ENCODE measurements at places on chromosomes 3 and 15.

DNA sequence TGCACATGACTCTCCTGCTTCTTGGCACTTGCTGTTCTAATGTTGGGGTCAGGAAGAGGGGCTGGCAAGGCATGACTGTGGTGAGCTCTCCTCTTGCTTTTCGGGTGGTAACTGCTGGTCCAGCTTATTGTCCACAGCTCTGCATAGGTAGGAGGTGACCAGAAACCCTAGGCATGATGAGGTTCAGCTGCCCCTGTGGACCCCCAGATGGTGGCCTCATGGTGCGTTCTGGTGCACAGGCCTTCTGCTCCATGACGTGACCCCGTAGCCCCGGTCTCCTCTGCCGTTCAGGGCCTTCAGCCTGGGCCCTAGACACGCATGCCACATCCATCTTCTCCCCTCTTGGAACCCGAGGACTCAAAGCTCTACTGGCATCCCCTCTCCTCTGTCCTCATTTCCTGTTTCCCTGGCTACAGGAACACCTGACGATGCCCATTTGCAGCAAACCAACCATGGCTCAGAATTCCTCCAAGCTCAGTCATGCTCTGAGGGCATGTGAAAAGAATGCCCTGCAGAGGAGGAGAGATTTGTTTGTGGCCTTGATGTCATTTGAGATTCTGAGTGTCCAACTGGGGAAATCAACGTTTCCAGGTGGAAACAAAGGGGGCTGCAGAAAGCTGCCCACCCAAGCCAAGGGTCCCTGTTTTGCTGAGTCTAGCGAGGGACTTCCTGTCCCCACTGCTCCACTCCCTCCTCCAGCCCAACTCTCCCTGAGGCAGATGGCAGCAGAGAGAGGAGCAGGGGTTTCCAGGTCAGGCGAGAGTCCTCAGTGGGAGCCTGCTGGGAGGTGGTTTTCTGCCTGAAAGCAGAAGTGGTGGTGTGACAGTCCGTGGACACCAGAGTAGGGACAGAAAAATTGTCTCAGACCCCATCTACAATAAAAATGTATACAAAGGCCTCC is 198.7 kb upstream of the LYSMD4 start:
- DNase-seq: no peak

DNA sequence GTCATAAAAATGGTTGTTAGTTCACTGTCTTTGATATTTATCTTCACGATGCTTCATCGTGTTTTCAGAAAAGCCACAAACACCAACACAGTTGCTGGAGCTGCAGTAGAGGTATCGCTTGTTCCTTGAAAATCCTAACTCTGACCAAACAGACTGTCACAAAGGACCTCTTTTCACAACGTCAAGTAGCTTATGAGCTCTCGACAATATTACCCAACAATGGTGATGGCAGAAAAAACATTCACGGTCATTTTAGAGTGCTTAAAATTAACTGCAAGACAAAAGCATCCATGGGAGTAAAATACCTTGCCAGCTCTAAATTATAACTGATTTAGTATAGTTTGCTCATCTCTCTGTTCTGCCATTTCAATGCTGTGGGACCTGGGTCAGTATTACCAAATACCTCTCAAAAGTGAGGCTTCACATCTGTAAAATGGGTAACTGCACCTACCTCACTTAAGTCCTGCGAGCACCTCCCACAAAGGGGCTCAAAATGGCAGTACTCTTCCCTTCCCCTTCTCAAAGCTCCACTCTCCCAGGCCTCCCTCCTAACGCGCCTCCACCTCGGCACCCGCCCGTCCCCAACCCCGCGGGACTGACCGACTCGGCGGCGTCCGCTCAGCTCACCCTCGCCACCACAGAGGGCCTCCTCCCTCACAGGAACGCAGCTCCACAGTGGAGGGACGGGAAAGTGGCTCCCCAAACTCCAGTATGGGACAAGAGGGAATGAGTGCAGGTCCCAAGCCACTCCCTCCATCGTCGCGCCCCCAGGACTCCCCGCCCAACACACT is 546 bp downstream of the TRIM59 start:
- DNase-seq: no peak

DNA sequence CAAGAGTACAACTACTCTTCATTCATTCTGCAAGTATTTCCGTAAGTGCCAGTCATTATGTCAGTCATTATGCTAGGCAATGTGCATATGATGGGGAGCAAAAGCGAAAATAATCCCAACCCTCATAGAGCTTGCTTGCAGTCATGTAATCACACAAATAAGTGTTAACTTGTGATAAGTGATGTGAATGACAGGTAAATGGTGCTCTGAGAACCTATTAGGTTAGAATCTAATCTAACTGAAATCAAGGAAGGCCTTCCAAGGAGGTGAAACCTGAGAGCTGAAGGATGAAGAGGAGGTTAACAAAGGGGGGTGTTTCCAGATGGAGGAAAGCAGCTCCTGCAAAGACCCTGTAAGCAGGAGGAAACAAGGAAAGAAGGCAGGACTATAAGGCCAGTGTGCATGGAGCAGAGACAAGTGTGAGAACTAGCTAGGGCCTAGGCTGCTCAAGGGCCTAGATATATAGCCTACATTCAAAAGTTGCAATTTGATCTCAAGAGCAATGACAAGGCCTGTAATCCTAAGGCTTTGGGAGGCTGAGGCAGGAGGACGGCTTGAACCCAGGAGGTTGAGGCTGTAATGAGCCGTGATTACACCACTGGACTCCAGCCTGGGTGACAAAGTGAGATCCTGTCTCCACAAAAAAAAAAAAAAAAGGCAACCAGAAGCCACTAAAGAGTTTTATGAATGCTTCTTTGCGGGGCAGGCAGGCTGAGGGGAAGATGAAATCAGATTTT is 5.3 kb downstream of the PTPN9 start:
- no peak for DNase-seq

GRCh38 chr3:134249935-134250716 is 533 bp downstream of the RYK start:
- peak; percentile 41 for DNase-seq

DNA sequence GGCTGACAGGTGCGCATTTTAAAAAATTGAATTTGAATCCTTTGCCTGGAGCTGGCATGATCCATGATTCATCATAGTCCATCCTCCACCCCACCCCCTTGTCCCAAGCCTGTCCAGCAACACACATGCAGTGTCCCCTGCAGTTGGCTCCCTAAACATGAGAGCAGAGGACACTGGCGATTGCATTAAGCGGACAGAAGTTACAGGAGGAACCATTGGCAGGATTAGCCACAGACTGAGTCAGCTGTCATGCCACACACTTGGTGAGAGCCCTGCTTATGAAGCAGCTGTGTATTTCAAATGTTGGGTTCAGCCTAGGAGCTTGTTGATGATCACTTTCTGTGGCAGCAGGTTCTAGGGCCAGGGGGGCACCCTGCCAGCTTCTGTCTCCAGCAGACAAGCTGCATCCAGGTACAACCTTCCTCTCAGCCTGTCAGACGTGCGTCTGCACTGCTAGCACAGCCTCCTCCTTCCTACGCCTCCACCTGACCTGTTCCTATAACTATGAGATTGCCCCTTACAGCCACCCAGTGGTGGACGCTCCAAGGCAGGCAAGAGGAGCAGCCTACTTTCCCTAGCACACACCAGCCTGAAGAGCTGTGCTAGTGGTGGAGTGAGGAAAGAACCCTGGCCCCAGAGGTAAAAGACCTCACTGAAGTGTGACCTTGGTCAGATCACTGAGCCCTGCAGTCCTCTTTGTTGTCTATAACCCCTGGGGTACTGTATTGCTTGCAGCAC is 121.9 kb downstream of the SLCO3A1 start:
- no peak for DNase-seq

DNA sequence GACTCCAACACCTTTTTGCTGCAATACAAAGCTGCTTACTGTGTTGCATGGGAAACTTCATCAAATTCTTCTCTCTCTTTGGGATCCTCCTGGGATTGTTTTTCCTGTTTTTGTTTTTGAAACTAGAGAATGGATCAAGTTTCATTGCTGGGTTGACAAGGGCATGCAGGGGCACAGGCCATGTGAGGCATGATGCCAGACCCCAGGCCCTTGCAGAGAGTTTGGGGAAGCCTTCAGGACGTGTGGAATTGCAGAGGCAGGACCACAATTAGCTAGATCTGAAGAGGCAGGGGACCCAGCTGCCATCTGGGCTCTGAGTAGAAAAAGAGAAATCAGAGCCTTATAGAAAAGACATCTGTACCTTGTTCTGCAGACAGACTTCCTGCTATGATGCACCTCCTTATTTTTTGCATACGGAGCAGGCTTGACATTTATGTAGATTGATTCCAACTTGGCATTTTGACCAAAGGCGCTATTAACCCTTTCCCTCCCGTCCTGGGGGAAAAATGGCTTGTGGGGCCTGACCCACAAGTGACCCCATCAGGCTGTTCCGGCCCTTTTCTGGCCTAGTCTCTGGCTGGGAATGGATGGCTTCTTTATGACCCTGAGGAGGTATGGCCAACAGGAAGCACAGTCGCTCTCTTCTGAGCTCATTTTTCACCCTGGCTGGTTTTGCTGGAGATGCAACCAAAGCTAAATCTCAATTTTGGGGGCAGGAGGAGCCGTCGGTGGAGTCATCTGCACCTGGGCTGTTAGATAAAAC is 44.3 kb upstream of the CHRNB4 start:
- no peak for DNase-seq

GRCh38 chr3:119774444-119774843 is 7.5 kb upstream of the NR1I2 start:
- DNase-seq: no peak

All from activated naive CD4-positive, alpha-beta T cell treated with anti-CD3 and anti-CD28 coated beads for 36 hours (primary cell).